ENCODE measurements at places on chromosomes 11 and 22.

- no peak for DNase-seq
These were observed 12.0 kb upstream of the TMPRSS13 start for GRCh38 chr11:117941163-117941707.

DNA sequence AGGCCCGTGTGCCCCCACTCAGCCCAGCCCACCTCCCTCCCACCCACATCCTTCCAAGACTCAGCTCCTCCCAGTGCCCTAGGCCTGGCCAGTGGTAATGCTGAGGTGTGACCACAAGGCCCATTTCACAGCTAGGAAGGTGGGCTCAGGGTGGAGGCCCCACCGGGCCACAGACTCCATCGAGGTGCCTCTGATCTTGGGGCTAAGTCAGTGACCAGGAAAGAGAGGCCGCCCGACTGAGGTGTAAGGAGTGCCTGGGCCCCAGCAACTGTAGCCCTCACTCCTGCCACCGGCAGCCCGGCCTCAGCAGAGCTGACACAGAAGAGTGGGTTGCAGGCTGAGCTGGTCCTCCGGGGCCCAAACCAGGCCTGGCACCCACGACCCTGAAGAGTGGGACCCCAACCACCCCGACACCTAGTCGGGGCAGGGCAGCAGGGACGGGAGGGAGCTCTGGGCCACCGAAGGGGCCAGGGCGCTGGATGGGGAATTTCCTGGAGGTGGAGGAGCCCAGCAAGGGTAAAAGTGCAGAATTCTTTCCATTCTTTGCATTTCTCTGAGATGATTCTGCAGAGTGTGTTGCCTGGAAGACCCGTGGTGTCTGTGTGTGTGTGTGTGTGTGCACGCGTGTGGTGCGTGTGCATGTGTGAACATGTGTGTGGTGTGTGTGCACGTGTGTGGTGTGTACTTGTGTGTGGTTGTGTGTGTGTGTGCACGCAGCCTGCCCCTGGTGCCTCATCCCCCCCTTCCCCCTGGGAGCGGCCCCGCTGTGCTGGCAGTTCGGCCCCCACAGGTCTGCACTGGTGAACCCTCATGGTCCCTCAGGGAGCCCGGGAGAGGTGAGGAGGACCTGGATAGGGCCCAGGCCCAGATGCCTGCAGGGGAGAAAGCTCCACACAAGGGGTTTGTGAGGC is 8.3 kb upstream of the PIM3 start:
- DNase-seq, result no peak

DNA sequence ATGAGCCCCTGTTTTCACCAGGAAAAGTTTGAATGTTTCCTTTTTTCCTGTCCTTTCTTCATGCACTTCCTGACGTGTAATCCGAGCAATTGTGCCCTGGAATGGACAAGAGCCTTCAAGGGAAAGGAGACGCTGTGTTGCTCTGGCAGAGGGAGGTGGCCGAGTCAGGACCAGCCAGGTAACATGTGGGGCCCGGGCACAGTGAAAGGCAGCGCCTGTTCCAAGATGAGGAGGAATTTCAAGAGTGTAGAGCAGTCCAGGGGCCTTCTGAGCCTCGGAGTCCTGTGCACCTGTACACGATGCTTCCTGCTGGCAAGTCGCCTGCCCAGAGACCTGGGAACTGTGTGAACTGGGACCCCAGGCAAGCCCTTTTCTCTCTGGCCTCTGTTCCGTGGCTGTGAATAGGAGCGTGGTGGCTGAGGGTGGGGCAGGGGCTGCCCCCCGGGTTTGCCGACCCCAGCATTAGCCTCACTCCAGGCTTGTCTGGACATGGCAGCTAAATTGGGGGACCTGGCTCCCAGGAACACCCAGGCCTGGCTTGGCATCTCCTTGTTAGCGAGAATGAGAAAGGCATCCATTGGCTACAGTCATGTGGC is 92.0 kb downstream of the MYEOV start:
- DNase-seq, result no peak

- peak; percentile 0 for DNase-seq
These were observed 172.5 kb downstream of the CTTN start for GRCh38 chr11:70570693-70571395.

GRCh38 chr11:102345904-102346303 is 1.1 kb upstream of the BIRC2 start:
- DNase-seq, result no peak

DNA sequence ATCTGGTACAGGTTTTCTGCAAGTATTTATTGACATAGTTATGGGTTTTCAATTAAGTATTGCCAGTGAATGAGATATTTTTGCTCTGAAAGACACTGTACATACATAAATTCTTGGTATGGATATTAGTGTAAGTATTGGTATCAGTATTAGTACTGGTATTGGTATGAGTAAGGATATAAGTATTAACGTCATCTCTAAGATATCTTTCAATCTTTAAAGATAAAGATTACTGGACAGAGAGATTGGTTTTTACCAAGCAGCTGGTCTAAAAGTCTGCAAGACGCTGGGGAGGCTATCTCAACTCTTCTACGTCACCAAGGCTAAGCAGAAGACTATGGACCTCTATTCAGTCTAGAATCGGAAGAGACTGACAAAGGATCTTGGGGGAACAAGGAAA is 234.5 kb downstream of the NXPE2 start:
- DNase-seq, result no peak

- no peak for DNase-seq
These were observed 53.5 kb downstream of the MCAM start for GRCh38 chr11:119263352-119263940.

- no peak for DNase-seq
These were observed 44.9 kb downstream of the PLEKHA7 start for GRCh38 chr11:16969010-16969999.

DNA sequence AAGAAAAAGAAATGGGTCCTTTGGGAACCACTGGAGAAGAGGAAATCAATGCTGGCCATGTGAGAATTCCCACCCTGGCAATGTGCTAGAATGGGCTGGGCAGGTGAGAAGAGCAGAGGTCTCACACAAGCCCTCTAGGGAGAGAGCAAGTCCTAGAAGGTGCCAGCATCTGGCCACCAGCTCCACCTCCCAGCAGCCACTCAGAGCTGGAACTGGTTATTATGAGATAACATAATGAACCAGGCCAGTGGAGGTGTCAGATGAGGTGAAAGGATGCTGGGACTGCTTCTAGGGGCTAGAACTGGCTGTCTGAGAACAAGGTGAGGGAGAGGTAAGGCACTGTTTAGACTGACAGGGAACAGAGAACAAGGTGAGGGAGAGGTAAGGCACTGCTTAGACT is 29.3 kb downstream of the NEFH start:
- no peak for DNase-seq

DNA sequence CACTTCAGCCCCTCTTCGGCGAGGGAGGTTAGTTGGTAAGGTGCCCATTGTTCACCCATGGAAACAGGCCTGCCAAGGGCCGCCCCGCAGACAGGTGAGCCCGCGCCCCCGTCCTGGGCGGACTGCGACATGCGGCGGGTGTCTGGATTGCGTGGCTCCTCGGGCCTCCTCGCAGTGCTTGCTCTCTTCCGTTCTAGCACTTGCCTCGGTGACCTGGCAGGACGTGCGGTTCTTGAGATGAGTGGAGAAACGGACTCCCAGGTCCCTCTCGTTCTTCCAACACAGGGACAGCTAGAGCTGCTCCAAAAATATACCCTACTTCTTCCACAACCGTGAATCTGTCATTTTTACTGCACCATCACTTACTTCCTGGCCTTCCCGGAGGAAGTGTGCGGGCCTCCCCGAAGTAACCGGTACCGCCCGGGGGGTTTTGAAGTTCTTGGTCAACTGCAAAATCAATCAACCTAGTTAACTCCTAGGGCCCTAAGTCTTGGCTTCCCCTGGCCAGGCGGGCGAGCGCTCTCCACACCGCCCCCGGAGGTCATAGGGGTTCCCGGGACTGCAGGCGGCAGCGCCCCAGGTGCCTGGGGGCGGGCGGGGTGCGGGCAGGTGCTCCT is 745 bp upstream of the ZBTB44 start:
- DNase-seq, result peak; percentile 32

DNA sequence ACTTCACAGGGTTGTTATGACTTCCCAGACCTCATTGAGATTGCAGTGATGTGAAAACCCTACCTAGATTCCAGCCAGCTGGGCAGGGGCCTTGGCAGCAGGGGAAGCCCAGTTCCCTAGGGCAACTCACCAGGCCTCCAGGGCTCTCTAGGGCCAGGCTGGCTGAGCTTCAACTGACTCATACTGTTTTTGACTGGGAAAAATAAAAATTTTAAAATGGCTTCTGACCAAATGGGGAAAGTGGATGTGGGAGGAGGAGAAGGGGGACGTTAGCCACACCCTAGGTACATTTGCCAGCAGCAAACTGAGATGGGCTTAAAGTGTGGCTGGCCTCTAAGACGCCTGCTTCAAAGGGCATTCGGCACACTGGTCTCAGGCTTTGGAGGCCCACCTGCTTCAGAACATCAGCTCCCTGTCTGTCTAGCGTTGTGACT is 39.0 kb downstream of the BMAL1 start:
- DNase-seq, result no peak

DNA sequence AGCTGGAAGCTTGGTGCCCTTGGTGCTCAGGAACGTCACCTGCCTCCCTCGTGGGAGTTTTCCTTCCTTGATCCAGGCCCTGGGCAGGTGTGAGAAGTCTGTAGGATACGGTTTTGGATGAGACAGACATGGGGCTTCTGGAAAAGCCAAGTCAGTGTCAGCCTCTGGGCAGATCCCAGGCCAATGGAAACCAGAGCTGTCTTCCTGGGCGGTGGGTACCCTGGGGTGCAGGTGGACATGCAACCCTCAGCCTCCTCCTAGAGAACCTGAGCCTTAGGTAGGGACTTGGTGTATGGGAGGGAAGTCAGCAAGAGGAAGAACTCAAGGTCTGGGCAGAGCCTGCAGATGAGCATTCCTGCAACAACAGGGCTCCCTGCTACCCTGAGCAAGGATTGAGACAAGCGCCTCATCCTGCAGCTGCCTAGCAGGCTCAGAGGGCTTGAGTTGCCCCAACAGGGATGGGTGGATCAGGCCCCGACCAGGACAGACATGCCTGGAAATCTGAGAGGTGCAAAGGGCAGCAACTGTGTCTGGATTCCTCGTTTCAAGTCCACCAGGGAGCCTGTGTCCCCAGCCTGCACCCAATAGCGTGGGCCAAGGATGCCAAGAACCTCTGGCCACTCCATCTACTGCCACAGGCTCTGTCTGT is 37.6 kb upstream of the SYT13 start:
- no peak for DNase-seq

DNA sequence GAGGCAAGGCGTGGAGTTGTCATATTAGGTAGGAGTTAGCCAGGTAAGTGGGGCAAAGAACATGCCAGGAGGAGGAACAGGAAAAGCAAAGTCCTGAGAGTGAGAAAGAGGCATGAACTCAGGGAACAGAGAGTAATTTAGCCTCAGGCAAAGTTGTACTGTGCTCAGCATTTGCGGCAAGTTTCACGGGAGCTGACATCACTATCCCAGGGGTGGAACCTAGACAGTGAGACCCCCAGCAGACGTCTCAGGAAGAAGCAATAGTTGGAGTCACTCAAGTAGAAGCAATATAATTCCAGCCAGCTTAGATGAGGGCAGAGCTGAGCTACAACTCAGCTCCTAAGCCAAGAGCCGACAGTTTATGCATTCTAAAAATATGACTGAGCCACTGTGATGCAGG is 426.0 kb upstream of the ISX start:
- DNase-seq, result no peak

DNA sequence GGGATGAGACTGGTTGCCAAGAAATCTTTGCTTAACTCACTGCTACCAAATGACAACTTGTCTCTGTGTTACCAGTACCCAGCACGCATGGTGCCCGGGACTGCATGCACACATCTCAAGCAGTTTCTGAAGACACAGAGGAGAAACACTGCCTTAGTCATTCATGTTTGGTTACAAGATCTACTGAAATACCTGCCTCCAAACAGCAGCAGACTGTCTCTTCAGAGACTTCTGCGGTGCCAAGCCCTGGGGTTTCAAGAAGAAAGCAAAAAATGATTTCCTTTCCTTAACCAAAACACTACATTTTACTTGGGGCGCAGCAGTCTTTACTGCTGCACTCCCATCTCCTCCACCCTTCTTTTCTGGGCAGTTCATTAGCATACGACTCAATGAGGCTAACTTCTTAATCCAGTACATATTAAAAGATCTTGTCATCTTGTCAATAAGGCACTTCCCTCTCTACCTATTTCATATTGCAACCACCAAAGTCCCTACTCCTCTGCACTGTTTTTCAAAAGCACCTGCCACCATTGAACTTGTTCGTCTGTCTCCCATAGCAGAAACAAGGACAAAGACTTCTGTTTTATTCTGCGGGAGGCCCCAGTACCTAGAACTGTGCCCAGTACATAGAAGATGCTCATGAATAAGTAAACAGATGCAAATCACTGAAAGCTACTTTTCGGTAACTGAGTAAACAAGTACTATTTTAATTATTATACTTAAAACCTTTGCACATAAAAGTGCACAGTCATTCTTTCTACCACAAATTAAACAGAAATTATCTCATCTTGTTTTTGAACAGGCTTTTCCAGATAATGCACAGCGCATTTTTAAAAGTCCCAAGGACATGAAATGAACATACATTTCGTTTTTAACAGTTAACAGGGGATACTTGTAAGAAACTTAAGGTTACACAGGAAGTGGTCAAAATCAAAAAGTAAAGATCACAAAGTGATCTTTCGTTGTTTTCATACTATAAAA is 4.0 kb downstream of the NAP1L4 start:
- DNase-seq, result no peak

- no peak for DNase-seq
These were observed 23.9 kb upstream of the ZC3H12C start for GRCh38 chr11:110069158-110069737.

GRCh38 chr11:113488931-113489351 is 13.7 kb upstream of the DRD2 start:
- no peak for DNase-seq

DNA sequence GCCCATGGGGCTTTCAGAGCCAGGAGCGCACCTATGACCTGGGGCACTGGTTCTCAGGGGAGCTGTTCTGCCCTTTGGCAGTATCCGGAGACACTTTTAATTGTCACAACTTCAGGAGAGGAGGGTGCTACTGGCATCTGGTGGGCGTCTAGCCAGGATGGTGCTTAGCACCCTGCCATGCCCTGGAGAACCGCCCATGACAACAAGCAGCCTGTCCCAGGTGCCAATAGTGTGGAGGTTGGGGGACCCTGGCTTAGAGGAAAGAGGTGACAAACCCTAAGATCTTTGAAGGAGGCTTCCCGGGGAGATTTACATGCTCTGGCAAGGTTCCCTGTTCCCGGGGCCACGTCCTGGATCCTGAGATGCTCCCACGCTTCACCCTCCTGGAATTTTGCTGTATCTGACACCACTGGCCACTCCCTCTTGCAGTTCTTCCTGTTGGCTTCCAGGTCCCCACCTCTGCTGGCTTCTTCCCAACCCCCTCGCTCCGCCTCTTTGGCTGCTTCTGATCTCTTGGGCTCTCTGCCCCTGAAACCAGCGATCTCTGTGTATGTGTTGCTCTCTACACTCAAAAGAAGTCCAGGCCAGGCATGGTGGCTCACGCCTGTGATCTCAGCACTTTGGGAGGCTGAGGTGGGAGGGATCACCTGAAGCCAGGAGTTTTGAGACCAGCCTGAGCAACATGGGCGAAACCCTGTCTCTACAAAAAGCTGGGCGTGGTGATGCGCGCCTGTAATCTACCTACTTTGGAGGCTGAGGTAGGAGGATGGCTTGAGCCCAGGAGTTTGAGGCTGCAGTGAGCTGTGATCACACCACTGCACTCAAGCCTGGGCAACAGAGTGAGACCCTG is 31.1 kb downstream of the FADS3 start:
- no peak for DNase-seq

Measured in glutamatergic neuron (in vitro differentiated cells).